ENCODE measurements at places on chromosomes 12 and 14.

GRCh38 chr12:34526946-34527345 is 504.6 kb downstream of the ALG10 start:
- DNase-seq, result no peak

GRCh38 chr12:14167005-14167628 is 185.7 kb upstream of the GRIN2B start:
- DNase-seq, result peak; percentile 69

GRCh38 chr12:52335598-52336262 is 14.5 kb upstream of the KRT83 start:
- no peak for DNase-seq

DNA sequence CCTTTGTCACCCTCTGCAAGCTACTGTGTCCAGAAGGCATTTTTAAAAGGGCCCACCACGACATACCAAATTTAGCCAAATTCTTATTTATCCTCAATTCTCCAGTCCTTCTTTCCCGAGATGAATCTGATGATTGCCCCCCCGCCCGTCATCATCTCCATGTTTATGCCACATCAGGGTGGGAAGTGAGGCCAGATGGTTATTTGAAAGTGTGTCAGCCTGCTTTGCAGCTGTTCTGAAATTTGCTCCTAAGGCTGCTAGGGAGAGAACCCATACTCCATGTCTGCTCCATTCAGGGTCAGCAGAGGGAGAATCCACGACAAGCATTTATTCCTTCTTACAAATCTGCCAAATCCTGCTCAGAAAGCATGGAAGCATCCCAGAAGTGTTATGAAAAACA is 337.8 kb downstream of the ADAMTS20 start:
- DNase-seq, result no peak

- no peak for DNase-seq
Observed at GRCh38 chr12:104626069-104626837, 169.5 kb downstream of the CHST11 start.

GRCh38 chr12:62347922-62348650 is 87.9 kb downstream of the USP15 start:
- DNase-seq, result no peak

DNA sequence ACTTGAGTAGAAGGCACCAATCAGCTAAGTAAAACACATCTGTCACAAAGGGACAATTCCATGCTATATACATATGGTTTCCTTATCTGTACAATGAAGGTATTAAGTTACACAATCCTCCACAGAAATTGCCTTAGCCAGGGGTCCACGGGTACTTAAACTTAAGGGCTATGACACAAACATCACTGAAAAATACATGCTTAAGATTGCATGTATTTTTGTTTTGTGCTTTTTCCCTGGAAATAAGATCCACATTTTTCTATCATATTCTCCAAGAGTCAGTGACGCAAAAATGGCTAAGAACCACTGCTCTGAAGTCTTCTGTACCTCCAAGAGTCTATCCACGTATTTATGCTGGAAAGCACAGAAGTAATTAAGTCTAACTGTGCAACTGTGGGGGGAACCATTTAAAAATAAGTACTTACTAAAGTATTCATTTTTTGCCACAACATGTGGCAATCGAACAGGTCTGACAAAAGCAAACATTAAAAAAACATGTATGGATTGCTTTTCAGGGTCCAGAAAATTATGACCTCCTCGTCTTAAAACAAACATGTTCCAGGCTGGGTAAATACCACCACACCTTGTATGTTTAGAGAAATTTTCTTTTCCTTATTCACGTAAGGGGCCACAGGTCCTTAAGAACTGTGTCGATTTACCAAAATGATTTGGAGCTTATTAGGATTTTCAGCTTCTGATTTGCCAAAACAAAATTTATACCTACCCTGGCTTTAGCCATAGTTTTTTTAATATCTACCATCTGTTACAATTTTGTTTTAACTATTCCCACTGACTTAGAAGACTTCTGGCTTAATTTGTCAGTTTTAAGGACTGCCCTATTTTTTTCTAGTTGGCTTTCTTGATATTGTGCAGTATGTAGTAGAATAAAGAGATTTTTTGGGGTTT is 2.8 kb downstream of the SLC38A2 start:
- no peak for DNase-seq

DNA sequence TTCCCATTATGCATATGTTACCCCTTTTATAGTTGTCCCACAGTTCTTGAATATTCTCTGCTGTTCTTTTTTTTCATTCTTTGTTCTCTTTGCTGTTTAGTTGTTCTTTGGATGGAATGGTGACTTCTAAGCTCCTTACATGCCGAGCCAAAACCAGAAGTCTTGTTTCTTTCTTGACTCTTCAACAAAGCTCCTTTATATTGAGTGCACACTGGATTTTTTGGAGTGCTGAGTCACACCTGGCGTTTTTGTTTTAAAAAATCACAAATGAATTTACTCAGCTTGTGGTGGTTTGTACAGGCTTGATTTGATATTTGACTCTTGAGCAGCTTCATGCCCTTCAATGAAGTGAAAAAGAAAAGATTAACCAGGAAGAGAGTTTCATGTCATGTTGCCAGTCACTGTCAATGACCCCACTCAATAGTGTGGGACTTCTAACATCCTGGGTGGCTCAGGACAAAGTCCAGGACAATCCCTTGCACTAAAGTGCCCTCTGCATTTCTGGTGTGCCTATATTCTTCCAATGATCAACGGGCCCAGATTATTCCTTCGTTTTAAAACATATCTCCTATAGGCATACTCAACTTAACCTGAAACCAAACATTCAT is 112.4 kb upstream of the SLC38A4 start:
- no peak for DNase-seq

- DNase-seq, result no peak
Observed at GRCh38 chr12:108461058-108461660, 53.9 kb upstream of the FICD start.

GRCh38 chr12:6606331-6607131 is 648 bp downstream of the CHD4 start:
- DNase-seq, result peak; percentile 68

DNA sequence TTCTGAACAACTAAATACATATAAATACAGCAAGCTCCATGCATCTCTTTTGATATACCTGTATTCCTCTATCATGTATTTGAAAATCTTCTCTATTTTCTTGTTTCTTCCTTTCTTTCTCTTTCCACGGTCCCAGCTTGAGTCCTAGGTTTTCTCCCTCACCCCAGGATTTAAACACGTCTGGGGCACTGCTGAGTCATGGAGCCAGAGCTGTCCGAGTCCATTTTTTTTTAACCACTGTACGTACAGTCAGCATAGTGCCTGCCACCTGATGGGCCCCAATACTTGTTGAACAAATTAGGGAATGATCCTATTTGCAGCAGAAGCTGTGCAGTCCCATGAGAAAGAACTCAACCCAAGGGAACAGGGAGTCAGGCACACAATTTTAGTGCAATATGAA is 158.1 kb downstream of the ATP23 start:
- no peak for DNase-seq

DNA sequence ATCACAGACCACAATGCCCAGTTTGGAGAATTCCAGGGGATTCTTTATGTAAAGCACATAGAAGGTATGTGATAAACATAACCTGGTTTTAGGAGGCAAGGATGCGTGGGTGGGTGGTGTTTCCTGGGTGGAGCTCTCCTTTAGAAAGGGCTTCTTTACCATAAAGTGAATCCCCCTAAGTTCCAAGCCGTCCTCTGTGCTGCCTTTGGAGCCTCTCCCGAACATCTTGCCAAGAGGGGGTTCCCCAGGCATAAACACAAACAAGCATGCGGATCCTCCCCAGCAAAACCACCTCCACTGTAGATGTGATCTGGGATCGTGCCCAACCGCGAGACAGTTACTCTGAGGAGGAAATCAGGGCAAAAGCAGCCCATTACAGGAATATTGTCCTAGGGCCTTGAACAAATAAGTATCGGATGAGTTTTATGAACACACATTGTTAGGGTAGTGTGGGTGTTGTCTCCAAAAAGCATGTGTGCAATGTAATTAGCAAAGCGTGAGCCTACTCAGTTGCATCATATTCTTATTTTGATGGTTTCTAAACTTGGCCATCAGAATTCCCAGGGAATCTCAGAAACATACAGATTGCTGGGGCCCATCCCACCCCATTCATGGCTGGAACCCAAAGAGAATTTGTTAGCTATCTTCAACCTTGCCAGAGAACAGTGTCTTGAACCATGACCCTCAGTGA is 48.8 kb upstream of the CORO1C start:
- DNase-seq, result no peak

DNA sequence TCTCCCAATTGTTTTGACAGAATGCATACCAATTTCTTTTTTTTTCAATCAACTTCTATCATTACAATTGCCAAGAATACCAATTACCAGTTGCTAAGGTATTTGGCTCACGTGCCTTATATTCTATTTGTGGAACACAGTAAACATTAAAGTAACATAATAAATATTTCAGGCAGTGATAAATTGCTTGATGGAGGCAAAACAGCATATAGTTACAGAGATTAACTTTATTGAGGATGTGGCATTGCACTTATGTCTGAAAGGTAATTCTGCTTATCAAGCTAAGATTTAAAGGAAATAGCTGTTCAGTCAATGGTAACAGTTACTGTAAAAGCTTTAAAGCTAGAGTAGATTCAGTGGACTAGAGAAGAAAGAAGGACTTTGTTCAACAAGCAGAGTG is 1107.8 kb downstream of the FSCB start:
- no peak for DNase-seq

DNA sequence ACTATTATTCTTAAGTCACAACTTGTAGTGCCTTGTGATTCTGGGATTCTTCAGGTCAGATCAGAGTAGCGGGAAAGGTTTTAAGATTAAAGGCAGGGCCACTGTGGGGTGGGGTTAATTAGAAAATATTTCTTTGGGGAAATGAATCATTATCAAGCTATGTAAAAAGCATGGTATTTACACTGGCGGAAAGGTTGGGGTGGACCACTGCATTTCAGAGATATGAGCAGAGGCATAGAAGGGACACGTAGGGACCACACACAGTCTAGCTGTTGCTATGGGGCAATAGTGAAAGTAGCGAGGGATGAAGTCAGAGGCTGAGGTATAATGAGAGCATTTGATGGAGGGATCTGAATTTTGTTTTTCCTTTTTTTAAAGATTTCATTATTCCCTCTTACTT is 31.7 kb upstream of the KCNH3 start:
- DNase-seq, result no peak

DNA sequence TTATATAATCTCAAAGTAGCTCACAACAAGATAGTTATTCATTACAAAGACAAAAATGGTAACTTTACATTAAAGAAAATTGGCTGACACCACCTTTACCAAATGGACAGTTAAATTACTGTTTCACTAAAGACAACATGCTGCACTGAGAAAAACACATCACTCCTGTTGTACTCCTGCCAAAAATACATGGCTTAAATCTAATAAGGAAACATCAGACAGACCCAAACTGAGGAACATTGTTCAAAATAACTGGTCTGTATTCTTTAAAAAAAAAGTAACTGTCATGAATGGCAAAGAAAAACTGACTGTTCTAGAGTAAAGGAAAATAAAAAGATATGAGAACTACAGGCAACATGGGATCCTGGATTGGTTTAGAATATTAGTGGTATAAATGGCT is 151.3 kb upstream of the DCN start:
- DNase-seq, result no peak

DNA sequence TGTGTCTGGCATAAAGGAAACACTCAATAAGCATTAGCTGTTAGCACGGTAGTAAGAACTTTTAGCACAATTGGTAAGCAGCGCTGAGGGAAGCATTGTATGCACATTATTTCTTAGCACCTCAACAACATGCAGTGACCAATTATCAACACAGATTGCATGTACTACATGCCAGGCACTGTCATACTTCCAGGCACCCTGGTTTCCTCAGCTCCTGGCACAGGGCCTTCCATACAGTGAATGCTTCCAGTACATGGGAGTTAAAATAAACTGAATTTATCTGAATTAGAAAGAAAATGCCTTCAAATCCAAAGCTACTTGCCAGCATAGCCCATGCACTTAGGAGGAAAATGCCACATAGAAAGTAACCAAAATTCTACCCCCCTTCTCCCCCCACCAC is 59.4 kb downstream of the TUNAR start:
- no peak for DNase-seq

GRCh38 chr14:50943261-50943942 is 881 bp downstream of the PYGL start:
- peak; percentile 84 for DNase-seq

GRCh38 chr14:43449291-43449690 is 1057.8 kb downstream of the FSCB start:
- DNase-seq, result no peak
